ENCODE measurements at places on chromosomes 12 and 14. TPM values are rescaled to one million over a fixed set of nuclear protein-coding genes. Genes with fewer than 3 reads are reported as not detected.

The IAPP gene
- total RNA-seq, result not detected

The COPZ1 gene
- 47.1 TPM for total RNA-seq

The PPP2R3C gene
- 64.7 TPM for total RNA-seq

The FZD10 gene
- 0.16 TPM for total RNA-seq

The INSM2 gene
- total RNA-seq, result 0.47 TPM

The POTEM gene
- not detected for total RNA-seq

The KRT3 gene
- total RNA-seq, result not detected

The NGB gene
- 4.1 TPM for total RNA-seq

The ADAM21 gene
- total RNA-seq, result 0.16 TPM

The CD163L1 gene
- 1.7 TPM for total RNA-seq

The TMEM233 gene
- total RNA-seq, result not detected

The CCT2 gene
- total RNA-seq, result 270 TPM

The KRT78 gene
- total RNA-seq, result 1.9 TPM

The ASIC1 gene
- total RNA-seq, result 16.2 TPM
